ENCODE measurements at places on chromosomes 5 and 9.
A peak's percentile ranks its signal among the peaks of the same experiment; 100 is the strongest.

- DNase-seq, result no peak
Measured at GRCh38 chr9:23551311-23551721, 274.7 kb downstream of the ELAVL2 start.

DNA sequence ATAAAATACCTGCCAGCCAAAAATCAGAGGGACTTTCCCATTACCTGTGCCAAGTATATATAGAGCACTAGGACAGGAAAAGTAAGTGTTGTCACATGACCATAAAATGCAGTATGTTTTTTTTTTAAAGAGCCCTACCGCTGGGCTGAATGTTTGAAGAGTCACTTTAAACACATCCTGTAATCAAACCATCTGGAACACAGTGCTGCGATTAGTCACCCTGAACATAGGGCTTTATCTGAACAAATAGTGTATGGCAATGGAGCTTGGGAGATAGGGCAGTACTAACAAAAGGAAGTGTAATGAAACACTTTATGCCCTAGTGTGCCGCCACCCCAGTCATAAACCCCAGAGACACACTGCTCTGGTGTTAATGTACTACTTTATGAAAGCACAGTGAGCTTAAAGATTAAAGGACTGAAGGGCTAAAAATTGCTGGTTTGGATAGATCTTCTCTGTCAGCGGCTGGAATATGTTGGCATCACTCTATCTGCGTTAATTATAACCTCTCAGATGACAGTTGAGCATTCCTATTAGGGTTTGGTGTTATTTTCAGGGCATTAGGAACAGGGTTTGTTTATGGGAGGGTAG is 90.4 kb downstream of the ZNF608 start:
- peak; percentile 91 for DNase-seq

DNA sequence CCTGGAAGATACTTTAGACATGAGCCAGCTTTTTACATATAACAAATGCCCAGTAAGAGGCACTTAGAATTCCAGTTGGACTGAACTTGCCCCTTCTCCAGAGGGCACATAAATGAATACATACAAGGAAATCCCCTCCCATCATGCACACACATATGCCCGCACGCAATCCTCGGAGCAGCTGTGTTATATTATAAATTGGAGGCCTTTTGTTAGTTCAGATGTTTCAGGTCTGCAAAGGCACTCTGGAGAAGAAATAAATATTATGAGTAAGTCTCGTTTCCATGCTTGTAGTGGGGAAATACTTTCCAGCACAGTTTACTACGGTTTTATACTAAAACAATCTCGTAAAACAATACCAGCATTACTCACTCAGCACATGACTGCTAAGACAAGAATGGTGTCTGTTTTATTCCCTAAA is 17.6 kb upstream of the MUSK start:
- peak; percentile 94 for DNase-seq

GRCh38 chr5:172835290-172835993 is 1.4 kb downstream of the ERGIC1 start:
- DNase-seq, result no peak

GRCh38 chr5:73722231-73722630 is 96.2 kb downstream of the ARHGEF28 start:
- no peak for DNase-seq

DNA sequence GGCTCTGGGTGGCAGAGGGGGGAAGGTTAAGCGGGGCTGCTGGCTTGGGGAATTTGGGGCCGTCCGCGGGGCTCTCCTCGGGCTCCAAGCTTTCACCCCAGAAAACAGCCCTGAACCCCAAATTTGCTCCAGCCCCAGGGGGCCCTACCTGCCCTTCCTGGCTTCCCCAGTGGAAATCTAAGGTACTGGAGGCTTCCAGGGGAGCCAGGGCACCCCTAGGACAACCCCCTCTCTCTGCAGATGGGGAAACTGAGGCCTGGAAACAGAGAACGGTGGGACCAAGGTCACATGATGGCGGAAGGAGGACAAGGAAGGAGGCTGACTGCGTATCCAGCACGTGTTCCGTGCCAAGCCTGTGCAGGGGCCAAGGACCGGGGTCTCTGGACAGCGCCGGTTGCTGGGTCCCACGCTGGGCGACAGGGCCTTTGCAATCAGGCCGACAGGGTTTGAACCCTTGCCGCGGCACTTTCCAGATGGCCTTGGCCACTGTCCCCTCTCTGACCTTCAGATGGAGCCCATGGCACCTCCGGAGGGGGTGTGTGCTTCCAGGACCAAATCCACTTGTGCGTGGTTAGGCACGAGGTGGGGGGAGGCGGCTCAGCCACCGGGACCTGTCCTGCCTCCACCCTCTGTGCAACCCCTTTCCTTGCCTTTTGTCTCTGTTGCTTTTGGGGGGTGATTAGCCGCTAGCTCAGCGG is 183.1 kb downstream of the C9orf50 start:
- DNase-seq, result no peak

- peak; percentile 10 for DNase-seq
Measured at GRCh38 chr5:163815240-163815791, 309.9 kb downstream of the MAT2B start.

GRCh38 chr9:114694719-114695269 is 12.8 kb upstream of the TEX48 start:
- no peak for DNase-seq

- DNase-seq, result no peak
Measured at GRCh38 chr5:122351416-122352157, 39.5 kb downstream of the SNCAIP start.

DNA sequence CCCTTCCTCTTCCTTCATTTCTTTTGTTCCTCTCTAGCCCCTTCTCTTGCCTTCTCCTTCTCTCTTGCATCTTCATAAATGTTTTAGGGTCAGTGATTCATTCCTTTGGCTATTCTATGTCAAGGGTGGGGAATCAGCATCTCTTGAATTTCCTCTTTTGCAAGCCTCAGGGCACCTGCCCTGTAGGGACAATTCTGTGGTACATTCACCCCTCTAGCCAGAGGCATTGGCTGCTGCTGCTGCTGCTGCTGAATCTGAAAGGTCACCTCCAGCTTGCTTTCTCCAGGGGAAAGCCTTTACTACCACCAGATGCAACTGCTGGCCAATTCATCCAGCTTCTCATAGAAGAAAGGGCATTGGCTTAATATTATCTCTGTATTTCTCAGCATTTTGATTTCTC is 87.3 kb downstream of the INSYN2B start:
- peak; percentile 13 for DNase-seq

GRCh38 chr9:18829873-18830272 is 203.1 kb downstream of the SAXO1 start:
- peak; percentile 78 for DNase-seq

DNA sequence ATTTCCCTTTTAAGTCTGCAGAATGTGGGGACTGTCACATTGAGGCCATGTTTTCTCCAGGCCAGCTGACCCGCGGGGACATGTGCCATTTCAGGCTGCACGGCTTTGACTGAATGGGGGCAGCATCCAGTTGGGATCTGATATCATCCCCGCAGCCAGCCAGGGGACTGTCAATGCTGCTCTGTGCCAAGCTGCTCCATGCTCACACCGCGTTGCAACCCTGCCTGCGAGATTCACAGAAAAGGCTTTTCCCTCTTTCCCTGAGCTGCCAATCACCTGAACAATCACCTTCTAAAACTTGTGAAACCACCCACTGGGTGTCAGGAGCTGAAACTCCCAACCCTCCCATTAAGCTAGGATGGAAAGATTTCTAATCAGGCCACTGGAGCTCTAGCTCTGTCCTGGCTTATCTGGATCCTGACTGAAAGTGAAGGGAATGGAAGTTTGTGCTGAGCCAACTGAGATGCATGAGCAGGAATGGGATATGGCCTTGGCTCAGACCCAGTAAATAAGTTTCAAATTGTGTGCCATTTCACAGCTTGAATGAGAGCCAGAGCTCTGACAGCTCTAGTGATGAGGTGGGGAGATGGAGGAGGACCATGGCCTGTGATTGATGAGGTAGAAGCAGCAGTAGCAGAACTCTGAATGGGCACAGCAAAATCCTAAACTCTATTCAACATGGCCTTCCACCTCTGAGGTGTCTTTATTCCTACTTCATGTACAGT is 34.5 kb upstream of the ZNF366 start:
- DNase-seq, result no peak

DNA sequence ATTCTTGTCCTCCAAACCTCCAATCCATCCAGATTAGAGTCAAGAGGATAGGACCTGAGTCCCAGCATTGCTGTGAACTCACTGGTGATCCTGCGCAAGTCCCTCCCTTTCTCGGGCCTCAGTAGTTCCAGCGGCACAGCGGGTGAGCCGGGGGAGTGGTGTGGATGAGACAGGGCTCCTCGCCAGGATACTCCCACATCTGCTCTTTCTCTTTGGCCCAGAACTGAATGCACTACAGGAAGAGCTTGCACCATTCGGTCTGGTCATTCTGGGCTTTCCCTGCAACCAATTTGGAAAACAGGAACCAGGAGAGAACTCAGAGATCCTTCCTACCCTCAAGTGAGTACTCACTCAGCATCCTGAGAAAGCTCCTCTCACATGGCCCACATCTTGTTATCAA is 6.3 kb downstream of the GPX3 start:
- DNase-seq, result no peak

- DNase-seq, result peak; percentile 95
Measured at GRCh38 chr5:14440582-14441431, 140.8 kb upstream of the OTULINL start.

GRCh38 chr5:72662305-72662704 is 154.2 kb upstream of the TNPO1 start:
- no peak for DNase-seq

DNA sequence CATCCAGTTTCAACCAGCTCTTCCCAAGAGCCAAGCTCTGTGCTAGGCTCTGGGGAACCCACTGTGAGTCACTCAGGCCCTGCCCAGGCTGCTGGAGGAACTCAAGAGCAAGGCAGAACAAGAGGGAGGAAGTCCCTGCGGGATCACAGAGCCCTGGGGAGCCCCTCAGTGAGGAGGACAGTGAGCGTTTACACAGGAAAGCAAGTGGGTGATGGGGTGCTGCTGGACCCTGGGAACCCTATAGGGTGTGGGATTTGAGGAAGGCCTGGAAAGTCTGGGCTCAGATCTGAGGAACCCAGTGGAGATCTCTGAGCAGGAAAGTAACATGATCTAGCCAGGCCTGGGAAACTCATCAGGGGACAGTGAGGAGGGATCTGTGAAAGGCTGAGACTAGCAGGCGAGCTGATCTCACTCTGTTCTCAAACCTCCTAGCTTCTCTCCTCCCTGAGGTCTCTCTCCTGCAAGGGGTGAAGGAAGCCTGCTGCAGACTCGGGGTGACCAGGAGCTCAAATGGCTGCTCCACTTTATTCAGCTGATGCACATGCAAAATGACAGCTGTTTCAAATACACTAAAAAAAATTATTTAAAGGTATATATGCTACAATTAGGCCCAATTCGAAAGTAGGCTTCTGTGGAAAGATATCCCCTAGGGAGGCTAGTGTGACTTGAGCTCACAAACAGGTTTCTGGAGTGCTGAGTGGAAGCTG is 70.0 kb downstream of the SHB start:
- no peak for DNase-seq

DNA sequence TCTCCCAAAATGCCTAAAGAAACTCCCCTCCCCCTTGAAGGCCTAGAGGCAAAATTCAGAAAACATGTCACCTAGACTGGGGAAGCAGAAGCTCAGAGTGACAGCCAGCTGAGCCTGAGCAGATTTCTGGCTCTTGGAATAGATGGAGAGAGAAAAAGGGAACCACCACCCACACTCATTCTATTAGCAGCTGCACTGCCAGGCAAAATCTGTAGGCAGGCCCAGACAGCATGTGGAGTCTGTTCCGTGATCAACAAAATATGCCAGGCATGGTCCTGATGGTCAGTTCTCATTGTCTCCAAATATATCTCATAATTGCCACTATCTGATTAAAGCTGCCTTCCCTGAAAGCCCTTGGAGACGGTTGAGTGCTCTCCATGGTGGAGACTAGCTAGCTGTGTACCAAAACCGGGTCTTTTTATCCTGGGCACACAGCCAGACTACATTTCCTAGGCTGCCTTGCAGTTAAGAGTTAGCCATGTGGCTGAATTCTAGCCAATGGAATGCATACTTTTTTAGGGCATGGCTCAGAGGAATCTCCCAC is 131.7 kb upstream of the GPR151 start:
- DNase-seq, result peak; percentile 43

DNA sequence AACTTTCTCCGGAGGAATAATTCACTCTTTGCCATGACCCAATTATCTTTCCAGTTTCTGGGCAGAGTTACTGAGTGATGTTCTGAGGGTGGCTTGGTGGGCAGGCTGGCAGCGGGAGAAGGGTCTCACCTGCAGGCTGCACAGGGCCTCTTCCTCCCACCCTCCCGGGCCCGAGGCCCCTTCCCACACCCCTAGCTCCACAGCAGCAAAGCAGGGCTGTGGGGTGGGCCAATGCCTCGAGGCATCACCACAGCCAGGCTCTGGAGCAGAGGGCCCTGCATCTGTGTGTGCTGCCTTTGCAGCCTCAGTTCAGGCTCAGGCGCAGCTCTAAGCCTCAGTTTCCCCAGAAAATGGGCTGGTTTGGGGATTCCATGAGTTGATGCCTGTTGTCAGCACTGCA is 120.2 kb upstream of the FOXD4L5 start:
- no peak for DNase-seq

DNA sequence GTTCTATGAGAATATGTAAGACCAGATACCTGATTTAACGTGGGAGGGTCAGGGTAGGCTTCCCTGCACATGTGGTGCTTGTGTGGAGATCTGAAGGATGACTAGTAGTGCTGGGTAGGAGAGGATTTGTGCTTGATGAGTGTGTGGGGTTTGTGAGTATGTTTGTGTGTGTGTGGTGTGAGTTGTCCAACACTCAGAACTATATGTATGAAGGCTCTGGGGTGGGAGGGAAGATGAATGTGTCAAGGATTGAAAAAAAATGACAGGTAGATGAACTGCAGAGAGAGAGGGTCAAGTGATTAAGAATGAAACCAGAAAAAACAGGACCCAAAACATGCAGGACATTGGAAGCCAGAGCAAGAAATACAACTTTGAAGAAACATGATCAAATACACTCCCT is 154.6 kb upstream of the NR3C1 start:
- DNase-seq, result no peak

- no peak for DNase-seq
Measured at GRCh38 chr9:93531374-93531773, 45.0 kb upstream of the PHF2 start.

- DNase-seq, result no peak
Measured at GRCh38 chr5:22852807-22853660, at the start of gene CDH12. TSS of gene CDH12 (minus strand) at chr5:22853344.

DNA sequence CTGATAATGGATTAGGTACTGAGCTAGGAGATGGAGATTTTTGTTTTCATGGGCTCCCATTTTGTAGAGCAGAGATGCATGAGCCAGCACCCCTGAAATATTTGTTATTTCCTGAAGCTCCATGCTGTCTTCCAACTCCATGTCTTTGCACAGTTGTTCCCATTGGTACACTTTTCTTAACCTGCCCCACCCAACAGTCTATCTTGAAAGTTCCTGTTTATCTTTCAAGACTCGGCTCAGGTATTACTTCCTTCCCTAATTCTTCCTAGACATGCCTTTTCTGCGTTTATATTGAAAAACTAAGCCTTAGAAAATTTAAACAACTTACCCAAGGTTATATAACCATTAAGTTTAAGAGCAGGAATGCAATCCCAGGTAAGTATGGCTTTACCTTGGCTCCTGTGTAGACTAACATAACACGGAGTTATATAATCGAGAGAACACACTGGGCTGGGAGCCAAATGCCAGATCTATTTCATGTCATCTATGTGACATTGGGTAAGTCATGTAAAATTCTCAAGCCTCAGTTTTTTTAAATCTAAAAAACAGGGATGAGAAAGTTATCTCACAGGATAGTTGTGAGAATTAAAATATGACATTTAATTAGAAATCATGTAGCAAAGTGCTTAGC is 67.4 kb downstream of the LIX1 start:
- DNase-seq, result no peak

Data from astrocyte (in vitro differentiated cells and primary cell).